H54 (cell line): ENCODE measurements at places on chromosomes 4 and X.

GRCh38 chr4:41865306-41865980 is 69.8 kb upstream of the TMEM33 start:
- no peak for DNase-seq

GRCh38 chr4:101931619-101932018 is 141.1 kb downstream of the BANK1 start:
- DNase-seq: no peak

DNA sequence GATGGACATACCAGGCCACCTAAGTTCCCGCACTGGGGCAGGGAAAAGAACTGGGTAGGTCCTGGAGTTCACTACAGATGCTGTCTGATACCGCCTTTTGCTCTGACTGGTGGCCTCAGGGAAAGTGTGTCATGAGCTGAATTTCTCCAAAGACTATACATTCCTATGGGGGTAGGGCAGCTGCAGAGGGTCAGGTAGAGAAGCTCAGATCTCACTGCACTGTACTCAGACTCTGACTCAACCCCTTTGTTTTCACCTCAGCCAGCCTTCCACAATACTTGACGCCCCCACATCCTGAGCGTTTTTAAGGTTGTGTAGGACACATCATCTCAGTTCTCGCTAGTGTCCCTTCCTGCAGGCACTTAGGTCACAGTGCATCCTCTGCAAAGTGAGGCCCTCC is 7.8 kb downstream of the GATB start:
- no peak for DNase-seq

DNA sequence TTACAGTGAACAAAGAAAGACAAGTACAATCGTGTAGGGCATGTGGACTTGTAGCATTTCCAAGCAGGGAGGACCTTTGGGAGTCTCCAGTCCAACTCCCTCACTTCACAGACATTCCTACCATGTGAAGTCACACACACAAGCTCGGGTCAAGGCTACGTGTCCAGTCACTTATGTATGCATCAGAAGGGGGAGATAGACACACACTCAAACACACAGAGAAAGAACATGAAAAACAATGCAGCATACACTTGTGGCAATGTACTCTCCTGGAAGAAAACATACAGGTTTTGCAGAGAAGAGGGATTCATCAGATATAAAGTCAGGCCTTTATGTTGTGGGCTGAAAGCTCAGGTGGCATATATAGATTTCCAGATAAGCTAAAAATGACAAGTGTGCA is 136.1 kb upstream of the MID1 start:
- peak; percentile 15 for DNase-seq

GRCh38 chr4:82900066-82900410 is 497 bp upstream of the THAP9 start:
- no peak for DNase-seq

DNA sequence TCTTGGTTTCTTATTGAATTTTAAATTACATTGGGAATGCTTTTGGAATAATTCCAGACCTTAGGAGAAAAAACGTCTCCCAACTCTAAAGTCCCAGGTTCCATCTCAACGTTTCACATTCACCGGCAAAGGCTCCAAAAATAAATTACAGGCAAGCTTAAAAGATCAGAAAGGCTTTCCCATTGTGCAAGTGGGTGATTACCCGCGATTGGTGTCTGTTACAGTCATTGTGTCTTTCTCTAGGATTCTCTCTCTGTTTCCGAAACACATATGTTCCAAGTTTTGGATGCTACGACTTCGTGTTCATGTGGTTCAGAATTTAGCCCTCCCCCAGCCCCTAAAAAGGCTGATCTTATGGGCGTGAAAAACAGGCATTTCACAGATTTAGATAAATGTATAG is 41.8 kb downstream of the PALLD start:
- no peak for DNase-seq

- DNase-seq: no peak
These were observed 136.0 kb upstream of the NPY2R start for GRCh38 chr4:155072417-155072816.

- DNase-seq: no peak
These were observed 222.7 kb downstream of the CHIC2 start for GRCh38 chr4:53841711-53842110.

DNA sequence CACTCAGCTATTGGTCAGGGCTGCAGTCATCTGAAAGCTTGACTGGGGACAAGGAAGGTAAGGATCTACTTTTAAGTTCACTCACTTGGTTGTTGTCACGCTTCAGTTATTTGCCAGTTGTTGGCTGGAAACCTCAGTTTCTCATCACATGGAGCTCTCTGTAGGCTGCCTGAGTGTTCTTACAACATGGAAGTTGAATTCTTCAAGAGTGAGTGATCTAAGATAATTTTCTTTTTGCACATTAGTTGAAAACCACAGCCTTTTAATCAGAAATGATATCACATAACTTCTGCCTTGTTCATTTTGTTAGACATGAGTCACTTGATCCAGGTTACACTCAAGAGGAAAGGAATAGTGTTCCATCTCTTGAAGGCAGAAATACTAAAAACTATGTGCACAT is 552.7 kb downstream of the RAPGEF2 start:
- DNase-seq: peak; percentile 4

DNA sequence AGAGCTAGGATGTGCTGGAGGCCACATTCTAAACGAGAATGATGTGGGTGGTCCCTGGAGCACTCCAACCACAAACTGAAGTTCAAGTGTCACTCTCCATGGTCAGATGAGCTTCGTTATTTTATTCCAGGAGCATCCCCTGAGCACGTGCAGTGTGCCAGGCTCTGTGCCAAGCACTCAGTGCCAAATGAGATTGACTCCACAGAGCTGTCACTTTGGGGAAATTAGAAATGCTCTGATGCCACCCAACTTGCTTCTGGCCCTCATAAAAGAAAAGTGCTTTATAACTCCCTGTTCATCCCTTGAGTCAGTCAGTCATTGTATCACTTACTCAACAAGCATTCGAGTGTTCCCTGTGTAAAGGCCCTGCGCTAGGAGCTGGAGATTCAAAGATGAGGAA is 91.2 kb downstream of the RTL5 start:
- no peak for DNase-seq

- no peak for DNase-seq
These were observed 90.0 kb upstream of the GATB start for GRCh38 chr4:151850791-151851213.

- DNase-seq: no peak
These were observed 87.9 kb upstream of the NR3C2 start for GRCh38 chr4:148530114-148530513.

DNA sequence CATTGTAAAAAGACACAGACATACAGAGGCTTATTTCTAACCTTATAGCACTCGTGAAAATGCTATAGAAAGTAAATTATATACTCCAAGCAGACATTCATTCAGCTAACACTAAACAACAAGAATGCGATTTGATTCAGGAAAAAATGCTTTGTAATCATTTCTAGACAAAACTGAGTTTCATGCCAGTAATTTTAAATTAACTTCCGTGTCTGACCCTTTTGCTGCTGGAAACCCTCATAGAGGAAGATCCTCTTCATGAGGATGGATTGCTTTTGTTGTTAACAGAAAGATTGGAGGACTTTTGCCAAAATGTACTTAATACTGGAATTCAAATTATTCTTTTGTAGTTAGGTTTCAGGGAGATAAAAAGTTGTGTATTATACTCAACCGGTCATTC is 43.3 kb downstream of the GUCY1A1 start:
- no peak for DNase-seq

GRCh38 chr4:2354118-2354517 is 64.3 kb downstream of the ZFYVE28 start:
- DNase-seq: no peak

DNA sequence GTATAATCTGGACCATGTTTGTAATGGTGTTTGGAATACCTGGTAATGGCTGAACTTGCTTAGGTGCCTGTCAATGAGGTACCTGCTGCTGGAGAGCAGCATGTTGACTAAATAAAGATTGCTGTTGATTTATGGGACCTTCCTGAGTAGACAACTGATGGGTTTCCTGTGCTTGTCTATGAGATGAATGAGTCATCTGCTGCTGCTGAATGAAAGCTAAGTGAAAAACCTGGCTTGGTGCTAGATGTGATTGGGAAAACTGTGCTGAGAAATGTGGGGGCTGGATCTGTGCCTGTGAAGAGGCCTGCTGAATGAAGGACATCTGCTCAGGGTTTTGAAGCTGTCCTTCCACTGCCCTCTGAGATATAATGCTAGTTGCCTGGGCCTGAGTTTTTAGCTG is 69.6 kb downstream of the WNK3 start:
- DNase-seq: no peak

GRCh38 chr4:89306486-89307177 is 968 bp downstream of the GPRIN3 start:
- no peak for DNase-seq

GRCh38 chr4:39255266-39255665 is 72.9 kb downstream of the WDR19 start:
- peak; percentile 35 for DNase-seq

- no peak for DNase-seq
These were observed 532 bp downstream of the RPS4X start for GRCh38 chrX:72276478-72276953.

DNA sequence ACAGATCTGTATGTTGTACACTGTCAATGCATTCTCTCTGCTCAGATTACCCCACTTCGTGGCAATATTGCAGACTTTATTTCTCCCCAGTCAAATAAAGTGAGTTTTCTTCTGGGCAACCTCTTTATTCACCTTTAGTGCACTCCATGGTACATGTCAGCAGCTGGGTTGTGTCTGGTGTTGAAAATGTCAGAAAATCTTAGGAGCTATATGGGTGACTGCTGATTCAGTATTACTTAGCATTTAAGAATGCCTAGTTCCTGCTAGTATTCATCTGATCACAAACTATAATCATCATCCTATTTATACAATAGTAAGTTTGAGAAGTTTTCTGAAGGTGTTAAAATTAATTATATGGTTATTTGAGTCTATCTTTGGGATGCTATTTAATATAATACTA is 112.5 kb downstream of the CFAP299 start:
- DNase-seq: no peak

DNA sequence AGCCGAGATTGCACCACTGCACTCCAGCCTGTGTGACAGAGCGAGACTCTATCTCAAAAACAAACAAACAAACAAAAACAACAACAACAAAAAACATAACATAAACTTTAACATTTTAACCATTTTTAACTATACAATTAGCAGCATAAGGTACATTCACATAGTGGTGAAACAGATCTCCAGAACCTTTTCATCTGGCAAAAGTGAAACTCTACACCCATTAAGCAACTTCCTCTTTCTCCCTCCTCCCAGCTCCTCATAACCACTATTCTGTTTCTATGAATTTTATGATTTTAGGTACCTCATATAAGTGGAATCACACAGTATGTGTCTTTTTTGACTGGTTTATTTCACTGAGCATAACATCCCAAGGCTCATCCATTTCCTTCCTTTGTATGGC is 103.6 kb downstream of the FAM13A start:
- DNase-seq: no peak

DNA sequence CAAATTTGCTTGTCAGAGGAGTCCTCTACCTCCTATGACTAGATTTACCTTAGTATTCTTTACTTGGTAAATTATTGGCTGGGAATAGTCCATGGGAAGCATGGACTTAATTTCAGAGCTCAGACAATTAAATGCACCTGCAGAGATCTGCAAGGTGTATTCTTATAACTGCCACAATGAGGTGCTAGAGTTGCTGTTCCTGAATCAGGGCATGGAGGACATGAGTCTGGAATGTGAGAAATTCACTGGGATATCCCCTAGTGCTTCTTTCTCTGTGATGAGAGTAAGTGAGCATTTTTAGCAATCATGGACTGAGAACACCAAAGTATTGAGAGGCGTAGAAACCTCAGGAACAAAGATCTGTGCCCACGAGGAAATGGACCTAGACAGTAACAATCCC is 32.9 kb upstream of the GRID2 start:
- no peak for DNase-seq

- DNase-seq: no peak
These were observed 373.6 kb upstream of the MAGEB2 start for GRCh38 chrX:29841750-29842149.

- DNase-seq: no peak
These were observed 83.4 kb upstream of the MID1IP1 start for GRCh38 chrX:38717871-38718270.

DNA sequence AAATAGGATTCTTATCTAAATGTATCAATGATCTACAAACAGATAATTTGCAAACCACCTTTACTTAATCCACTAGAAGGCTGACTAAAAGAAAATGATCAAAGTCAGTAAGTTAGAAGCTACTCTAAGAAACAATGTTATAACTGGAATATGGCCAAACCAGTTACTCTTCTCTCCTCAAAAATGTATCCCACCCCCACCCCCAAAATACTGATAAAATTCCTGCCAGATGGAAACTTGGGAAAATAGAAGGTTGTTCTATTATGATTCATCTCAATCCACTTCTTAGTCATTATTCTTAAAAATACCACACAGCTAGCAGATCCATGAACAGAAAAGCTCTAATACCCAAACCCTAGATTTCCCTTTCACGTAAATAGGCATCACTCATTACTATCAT is 206.4 kb downstream of the KLHL13 start:
- DNase-seq: no peak

DNA sequence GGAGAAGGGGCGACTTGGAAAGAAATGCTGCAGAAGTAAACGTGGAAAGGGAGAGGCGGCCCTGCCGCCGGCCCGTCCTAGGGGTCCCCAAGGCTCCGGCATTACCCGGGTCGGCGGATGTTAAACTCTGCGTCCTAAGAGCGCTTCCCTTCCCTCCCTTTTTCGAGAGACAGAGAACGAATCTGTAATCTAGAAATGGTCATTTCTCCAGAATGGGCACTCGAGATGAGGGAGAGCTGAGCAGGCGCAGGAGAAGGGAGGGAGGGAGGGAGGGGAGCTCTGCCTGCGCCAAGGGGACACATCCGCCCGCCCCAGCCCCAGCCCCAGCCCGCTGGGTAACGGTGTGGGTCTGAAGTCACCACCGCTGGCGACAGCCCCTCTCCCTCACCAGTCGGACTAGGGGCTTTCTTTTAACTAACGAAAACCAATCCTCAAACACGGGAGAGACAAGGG is 1.7 kb downstream of the HCFC1 start:
- no peak for DNase-seq

GRCh38 chr4:107837317-107837716 is 12.6 kb downstream of the SGMS2 start:
- DNase-seq: no peak

DNA sequence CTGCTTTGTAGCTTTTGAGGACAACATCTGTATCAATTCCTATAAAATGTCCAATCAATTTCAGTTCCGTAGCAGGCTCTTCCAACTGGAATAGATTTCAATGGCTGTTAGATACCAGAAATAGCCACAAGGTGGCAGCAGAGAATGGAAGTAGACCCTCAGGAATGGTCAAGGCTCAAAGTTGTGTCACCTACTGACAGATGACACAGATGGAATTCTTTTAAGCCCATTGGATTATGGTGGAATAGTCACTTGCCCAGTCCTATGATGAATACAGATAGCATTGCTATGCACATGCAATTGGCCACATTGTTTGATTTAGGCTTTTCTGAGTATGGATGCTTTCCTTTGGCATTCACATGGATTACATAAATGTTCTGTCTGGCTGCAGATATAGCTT is 130.4 kb upstream of the RADX start:
- no peak for DNase-seq

- DNase-seq: no peak
These were observed at the start of gene NSUN7 for GRCh38 chr4:40749717-40750460. NSUN7 (plus strand) TSS chr4:40749955; CDS start chr4:40750694, 739 bp downstream.

GRCh38 chr4:84937381-84937977 is 29.0 kb downstream of the WDFY3 start:
- DNase-seq: no peak

- DNase-seq: peak; percentile 2
These were observed 44.5 kb downstream of the BRWD3 start for GRCh38 chrX:80765220-80765625.

- DNase-seq: no peak
These were observed 1082.6 kb upstream of the LCORL start for GRCh38 chr4:19104176-19104575.

GRCh38 chr4:110484767-110485166 is 8.8 kb downstream of the ENPEP start:
- no peak for DNase-seq
